Retina (tissue), 1 donor: ENCODE measurements at places on chromosomes 16 and 17.

DNA sequence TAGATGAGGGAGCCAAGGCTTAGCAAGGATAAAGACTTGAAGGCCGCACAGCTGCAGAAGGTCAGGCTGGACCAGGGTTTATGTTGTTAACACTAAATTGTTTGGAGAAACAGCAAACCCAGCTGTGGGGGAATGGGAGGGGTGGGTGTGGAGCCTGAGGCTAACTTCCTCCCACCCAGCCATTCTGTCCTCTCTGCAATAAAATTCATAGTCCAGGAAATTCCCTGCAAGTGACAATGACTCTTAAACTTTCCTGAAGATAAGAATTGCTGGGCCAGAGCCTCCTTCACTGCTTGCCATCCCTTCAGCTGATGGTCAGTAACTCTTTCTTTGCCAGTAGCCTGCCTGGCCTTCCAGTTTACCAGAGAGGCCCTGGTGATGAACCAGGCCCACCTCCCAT lies 19.4 kb upstream of the ATP5MC1 start:
- no peak for DNase-seq

DNA sequence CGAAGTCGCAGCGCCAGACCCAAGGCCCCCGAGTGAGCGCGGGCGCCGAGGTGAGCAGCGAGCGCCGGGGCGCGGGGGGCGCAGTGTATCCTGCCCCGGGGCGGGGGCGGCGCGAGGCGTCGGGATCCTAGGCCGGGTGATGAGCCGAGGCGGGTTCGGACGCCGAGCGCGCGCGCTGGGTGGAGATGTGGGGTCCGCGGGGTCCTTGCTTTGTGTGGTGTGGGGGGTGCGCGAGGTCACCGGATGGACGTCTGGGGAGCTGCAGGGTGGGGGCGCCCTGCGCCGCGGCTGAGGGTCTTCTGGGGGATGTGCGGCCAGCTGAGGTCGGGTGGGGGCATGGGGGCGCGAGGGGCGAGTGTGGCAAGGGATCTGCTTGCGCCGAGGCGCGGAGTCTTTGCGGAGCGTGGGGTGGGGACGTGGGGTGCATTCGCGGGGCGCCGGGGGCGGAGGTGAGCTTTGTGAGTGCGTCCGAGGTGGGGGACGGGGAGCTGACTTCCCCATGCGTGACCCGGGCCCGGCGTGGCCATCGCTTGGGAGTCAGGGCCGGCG lies 560 bp downstream of the RAI1 start:
- no peak for DNase-seq

DNA sequence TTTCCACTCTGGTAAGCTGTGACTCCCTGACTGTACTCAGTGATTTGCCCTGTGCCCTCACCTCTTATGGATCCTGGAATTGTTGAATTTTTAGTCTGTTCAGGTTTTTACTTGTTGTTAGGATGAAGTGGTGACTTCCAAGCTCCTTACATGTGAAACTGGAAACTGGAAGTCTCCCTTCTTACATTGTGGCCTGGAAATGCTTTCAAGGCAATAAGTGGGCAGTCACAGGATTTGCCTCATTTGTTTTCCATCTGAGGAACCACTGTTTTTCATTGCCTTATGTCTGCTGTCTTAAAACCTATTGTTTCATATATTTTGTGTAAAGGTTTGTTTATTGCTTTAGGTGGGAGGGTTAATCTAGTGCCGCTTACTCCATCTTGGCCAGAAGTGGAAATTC lies 155.8 kb downstream of the CYB561 start:
- DNase-seq, result no peak

- DNase-seq, result peak; percentile 95
Observed at GRCh38 chr16:30534368-30535105, at the start of gene ZNF747. TSS of gene ZNF747 (minus strand) at chr16:30534858. CDS start at chr16:30534679, 179 bp downstream.

- DNase-seq, result no peak
Observed at GRCh38 chr16:78022347-78023060, at the start of gene CLEC3A. TSS of gene CLEC3A (plus strand) at chr16:78022548. CDS start at chr16:78022627, 79 bp downstream.

GRCh38 chr16:59773330-59773729 lies 1039.2 kb upstream of the GOT2 start:
- DNase-seq, result no peak

DNA sequence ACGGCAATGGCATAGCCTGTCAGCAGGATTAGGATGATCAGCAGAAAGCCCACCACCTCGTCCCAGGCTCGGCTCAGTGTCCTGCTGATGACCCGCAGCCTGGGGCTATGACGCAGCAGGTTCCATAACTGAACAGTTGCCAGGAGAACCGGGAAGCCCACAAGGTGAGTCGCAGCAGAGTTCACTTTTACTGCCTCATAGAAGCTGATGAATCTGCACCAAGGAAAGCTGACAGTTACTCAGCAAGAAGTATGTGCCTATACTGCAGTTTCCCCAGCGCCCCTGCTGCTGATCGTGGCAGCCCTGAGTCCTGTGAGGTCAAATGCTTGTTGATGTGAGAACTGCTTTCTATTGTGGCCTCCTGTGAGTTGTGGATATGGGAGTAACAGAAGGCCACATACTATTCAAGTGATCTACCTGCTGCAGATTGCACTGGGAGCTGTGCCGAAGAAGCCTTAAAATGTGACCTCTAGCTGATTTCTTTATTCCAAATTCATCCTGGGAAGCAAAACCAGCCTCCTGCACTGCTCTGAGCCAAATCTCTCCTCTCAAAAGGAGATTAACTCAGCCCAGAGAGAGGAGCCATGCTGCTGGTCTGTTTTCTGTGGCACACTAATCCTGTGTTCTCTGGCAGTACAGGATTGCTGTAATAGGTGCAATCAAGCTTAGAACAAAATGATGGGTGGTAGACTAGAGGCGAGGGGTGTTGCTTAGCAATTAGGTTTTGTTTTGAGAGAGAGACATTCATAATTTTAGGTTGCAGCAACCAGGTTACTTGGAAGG lies 38.8 kb downstream of the IST1 start:
- DNase-seq, result peak; percentile 55
